ENCODE measurements at places on chromosomes 5 and 9.

GRCh38 chr9:137679249-137679648 lies 60.4 kb downstream of the EHMT1 start:
- peak; percentile 54 for DNase-seq

- DNase-seq, result no peak
Observed at GRCh38 chr9:77156646-77157371, 20.5 kb upstream of the VPS13A start.

- DNase-seq, result no peak
Observed at GRCh38 chr9:125462861-125463291, 201.2 kb downstream of the GAPVD1 start.

- DNase-seq, result no peak
Observed at GRCh38 chr5:133079048-133079447, 27.2 kb downstream of the HSPA4 start.

- peak; percentile 78 for DNase-seq
Observed at GRCh38 chr5:178069909-178070308, 43.4 kb upstream of the N4BP3 start.

DNA sequence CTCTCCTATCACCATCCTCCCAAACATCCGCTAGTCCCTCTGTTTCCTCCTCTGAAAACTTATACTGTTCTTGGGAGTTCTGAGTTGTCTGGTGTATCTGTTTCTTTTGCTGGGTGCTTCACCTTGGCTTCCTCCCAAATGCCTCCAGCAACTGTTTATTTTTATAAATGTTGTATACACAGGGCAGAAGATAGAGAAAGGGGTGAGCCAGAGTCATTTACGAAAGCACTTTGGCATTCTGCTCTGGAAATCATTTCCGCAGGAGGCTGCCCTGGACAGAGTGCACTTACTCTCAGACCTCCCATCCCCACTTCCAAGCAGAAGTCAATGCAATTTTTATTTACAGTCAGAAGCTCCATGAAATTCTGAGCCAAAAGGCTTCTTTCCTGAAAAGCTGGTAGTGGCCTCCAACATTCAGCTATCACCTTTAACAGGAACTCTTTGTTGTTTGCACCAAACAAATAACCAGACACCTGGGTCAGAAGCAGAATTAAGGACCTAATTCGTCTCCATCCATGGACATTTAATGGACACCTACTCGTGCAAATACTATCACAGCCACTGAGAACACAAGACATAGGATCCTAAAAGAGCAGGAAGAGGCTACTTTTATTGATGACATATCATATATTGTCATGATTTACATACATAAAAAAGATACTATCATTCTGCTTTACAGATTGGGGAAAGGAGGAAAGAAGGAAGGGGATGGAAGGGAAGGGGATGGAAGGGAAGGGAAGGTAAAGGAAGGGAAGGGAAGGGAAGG lies 229.5 kb upstream of the PAPPA start:
- no peak for DNase-seq

- no peak for DNase-seq
Observed at GRCh38 chr9:6484210-6484609, 71.2 kb downstream of the UHRF2 start.

DNA sequence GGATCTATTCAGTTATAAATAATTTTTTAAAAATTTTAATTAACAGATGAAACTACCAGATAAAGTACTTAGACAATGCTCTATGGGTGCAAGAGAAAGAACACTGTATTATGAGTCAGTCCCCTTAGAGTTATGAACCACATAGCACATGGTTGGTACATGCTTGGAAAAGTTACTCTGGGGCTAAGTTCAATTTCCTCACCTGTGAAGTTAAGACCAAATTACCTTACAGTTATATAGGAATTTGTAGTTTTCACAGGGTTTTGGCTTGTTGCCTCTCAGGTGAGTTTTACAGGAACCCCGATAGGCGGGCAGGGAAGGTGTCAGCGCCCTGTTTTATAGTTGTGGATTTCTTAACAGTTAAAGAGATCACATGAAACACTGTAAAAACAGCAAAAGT lies 1.2 kb downstream of the PANK3 start:
- no peak for DNase-seq

DNA sequence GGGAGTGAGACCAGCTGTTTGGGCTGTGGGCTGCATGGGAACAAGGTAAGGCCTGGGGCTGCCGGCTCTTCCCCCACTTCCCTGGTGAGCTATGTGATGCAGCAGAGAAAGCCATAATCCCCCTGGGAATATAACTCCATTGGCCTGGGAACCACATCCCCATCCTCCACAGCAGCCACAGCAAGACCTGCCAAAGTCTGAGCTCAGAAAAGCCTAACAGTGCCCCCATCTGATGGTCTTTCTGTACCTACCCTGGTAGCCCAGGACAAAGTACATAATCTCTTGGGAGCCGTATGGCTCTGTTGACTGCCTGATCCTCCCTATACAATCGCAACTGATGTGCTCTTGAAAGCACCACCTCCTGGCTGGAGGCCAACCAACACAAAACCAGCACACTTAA lies 432.6 kb downstream of the CDH18 start:
- no peak for DNase-seq
